GM06990 (cell line): ENCODE measurements at places on chromosomes 6 and 20.

DNA sequence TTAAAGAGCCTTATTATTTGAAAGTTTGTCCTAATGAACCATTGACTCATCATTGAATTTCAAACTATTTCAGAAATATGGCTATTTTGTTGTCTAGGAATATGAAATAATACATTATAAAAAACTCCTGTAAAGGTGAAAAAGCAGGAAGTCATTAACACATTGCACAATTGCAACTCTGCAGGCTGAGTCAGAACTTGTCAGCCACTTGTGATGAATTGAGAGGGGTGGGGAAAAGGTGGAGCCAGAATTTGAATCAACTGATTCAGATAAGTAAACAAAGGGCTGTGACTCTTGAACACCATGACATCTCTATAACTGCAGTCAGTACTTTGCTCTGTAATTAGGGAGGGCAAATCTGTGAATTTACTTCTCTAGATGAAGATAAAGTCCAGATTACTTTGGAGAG, 6.0 kb downstream of the C6orf141 start:
- DNase-seq = no peak

GRCh38 chr6:105645958-105646357, 243.1 kb upstream of the PREP start:
- no peak for DNase-seq

GRCh38 chr6:20632696-20633095, 98.4 kb downstream of the CDKAL1 start:
- DNase-seq = no peak

- DNase-seq = no peak
These were observed 73.5 kb upstream of the LAMP5 start for GRCh38 chr20:9440892-9441291.

- DNase-seq = no peak
These were observed 113.2 kb downstream of the TMEM170B start for GRCh38 chr6:11650711-11651110.

- DNase-seq = no peak
These were observed at the start of gene BPIFA2 for GRCh38 chr20:33167859-33168258. Gene BPIFA2, plus strand, starts transcription at chr20:33168159. Its CDS starts 987 bp downstream, at chr20:33169146.

DNA sequence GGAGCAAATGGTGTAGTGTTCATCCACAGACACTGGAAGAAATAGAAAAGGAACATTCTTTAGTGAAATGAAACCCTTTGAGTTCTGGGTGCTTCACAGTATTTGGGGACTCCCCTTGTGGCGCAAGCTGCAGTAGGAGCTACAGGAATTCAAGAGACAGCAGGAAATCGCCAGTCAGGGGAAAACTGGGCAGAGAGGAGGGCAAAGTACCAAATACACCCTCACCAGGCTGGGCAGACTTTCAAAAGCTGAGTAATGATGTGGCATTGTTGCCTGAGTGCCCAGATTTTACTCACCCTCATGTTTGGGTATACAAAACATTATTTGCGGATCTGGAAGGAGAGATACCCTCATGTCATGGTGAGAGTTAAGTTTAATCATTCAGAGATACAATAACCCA, 97.9 kb downstream of the SOD2 start:
- no peak for DNase-seq

DNA sequence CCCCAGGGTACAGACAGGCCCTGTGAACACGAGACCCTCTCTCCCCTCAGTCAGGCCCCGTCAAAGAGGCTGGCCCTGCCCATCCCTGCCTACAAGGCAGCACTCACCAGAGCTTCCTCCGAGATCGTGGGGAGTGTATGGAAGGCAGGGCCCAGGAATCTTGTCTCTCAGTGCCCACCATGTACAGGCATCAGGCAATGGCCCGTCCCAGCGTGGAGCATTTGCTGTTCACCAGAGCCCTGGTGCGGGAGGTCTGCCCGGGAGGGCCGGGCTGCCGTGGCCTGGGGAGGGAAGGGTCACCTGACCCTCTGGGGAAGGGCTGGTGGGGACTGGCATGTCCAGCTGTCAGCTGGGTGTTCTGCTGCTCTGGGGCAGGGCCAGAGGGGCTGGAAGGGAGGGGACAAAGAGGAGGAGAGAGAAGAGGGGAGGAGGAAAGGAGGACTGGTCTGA, at the start of gene IP6K3:
TSS of gene IP6K3 (minus strand) at position 255 of the 450 bp plus-strand sequence. CDS start 11,429 bp downstream, outside the sequence.
- no peak for DNase-seq

- DNase-seq = no peak
These were observed 57.2 kb upstream of the HFE start for GRCh38 chr6:26029857-26030653.

- DNase-seq = no peak
These were observed 835.4 kb downstream of the MAFB start for GRCh38 chr20:39853636-39854035.

DNA sequence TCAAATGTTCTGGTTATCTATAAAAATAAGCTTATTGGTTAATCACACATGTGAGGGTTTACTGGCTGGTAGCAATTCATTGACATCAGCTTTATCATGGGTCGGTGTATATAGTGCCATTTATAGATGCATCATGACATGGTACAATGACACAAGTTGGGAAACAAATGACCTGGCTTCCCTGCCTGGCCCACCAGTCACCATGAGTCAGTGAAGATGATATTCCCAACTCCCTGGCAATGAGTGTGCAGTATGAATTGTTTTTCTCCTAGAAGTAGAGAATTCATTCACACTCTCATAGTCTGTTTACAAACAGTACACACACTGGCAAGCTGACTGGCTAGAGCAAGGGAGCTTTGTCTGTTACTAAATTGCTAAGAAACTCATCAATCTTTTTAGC, 37.2 kb upstream of the CALHM6 start:
- DNase-seq = no peak

GRCh38 chr6:36692220-36692619, 5.4 kb upstream of the RAB44 start:
- no peak for DNase-seq

GRCh38 chr6:136465766-136466303, 84.4 kb downstream of the MAP7 start:
- DNase-seq = no peak

GRCh38 chr6:110055387-110055735, 77.2 kb downstream of the GPR6 start:
- DNase-seq = no peak

DNA sequence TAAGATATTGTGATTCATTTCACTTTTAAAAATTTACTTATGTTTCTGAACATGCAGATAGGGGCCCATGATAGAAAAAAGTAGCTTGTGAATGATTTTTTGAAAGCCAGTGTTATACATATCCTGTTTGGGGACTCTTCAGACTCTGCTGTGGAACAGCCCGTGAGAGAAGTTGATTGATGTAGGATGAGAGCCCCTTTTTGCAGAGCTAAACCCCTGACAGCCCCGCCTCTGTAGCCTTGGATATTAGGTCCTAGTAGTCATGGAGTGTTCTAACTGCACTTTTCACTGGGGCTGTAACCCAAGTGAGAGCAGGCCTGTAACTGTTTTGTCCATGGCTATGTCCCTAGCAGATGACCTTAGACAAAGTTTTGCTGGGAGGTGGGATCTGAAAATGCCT, 8.2 kb downstream of the TMEM200A start:
- DNase-seq = no peak

GRCh38 chr6:7833751-7834070, 76.9 kb downstream of the TXNDC5 start:
- DNase-seq = no peak

- DNase-seq = no peak
These were observed 39.7 kb downstream of the SH3BGRL2 start for GRCh38 chr6:79670789-79671188.

GRCh38 chr20:38874460-38875174, 51.6 kb upstream of the FAM83D start:
- no peak for DNase-seq
